Testis (tissue), 5 donors: ENCODE measurements at places on chromosomes 7 and 10. TPM values are rescaled to one million over a fixed set of nuclear protein-coding genes. Genes with fewer than 3 reads are reported as not detected.

DNA sequence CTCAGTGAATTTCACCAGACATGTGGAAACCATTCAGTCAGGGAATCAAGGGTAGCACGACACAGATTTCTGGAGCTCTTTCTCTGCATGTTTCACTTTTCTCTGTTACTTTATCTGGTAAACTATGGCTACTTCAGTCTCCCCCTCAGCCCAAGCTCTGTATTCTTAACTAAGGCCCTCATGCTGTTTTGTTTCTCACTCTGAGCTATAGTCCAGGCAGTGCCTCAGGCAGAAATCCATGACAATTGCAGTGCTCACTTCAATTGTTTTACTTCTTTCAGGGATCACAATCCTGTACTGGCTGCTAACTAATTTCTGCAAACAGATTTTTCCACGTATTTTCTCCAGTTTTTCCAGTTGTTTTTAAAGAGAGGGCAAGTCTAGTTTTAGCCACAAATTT, 1599.9 kb upstream of the LRRTM3 start:
- no peak for DNase-seq
- no peaks in the 10 kb centered on the region for H3K27me3 ChIP-seq
- H3K4me3 ChIP-seq, result no peak overlapping the region
- no peak overlapping the region for H3K27ac ChIP-seq
- no peaks in the 10 kb centered on the region for H3K4me1 ChIP-seq
- H3K36me3 ChIP-seq, result no peaks in the 10 kb centered on the region

GRCh38 chr10:127117125-127117524, 79.3 kb downstream of the INSYN2A start:
- H3K27ac ChIP-seq, result no peak overlapping the region
- peak; percentile 74 for DNase-seq
- H3K4me3 ChIP-seq, result no peak overlapping the region

- DNase-seq, result no peak
- H3K27ac ChIP-seq, result no peak overlapping the region
- H3K4me3 ChIP-seq, result no peak overlapping the region
- H3K27me3 ChIP-seq, result no peaks in the 10 kb centered on the region
These were observed 10.2 kb downstream of the PKD2L1 start for GRCh38 chr10:100319707-100320402.

- H3K4me3 ChIP-seq, result no peak within 1 kb of the TSS
- no peaks in the 10 kb centered on the region for H3K27me3 ChIP-seq
- no peak for DNase-seq
- no peaks in the 10 kb centered on the region for H3K4me1 ChIP-seq
These were observed at the start of gene PKD2L1 for GRCh38 chr10:100330079-100330478. PKD2L1 (minus strand) TSS chr10:100330228; CDS start chr10:100330103, 125 bp downstream.

DNA sequence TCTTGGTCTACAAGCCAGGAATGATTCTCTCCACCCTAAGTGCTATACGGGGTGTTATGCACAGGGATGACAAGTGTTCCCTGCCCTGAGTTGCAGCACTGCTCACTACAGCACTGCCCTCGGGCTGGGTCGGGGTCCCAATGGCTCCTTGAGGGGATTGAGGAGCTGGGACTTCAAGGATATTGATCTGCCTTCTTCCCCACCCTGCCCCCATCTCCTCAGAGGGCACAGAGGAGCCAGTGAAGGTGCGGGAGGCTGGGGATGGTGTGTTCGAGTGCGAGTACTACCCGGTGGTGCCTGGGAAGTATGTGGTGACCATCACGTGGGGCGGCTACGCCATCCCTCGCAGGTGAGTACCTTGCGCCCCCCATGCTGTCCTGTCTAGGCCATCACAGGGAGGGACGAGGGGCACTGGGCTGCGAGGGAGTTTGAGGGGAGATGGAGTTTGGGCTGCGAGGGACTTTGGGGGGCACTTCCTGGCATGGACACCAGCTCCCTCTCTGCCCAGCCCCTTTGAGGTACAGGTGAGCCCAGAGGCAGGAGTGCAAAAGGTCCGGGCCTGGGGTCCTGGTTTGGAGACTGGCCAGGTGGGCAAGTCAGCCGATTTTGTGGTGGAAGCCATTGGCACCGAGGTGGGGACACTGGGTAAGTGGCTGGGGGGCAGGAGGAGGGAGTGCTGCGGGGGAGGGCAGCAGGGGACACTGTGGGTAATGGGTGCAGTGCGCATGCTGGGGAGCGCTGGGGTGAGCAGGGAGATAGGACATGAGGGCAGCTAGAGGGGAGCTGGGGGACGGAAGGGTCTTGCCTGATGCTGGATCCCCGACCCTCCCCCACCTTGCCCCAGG, 10.3 kb downstream of the FLNC start:
- no peak for DNase-seq
- H3K27me3 ChIP-seq, result no peaks in the 10 kb centered on the region
- H3K4me3 ChIP-seq, result no peak overlapping the region
- H3K36me3 ChIP-seq, result no peaks in the 10 kb centered on the region
- no peak overlapping the region for H3K27ac ChIP-seq

- no peaks in the 10 kb centered on the region for H3K27me3 ChIP-seq
- H3K4me3 ChIP-seq, result no peak overlapping the region
- no peaks in the 10 kb centered on the region for H3K36me3 ChIP-seq
- no peak for DNase-seq
- H3K27ac ChIP-seq, result no peak overlapping the region
These were observed 56.3 kb downstream of the ASB13 start for GRCh38 chr10:5609952-5610616.

ITGB1 gene
- 189 TPM for total RNA-seq

TMEM236 gene
- total RNA-seq, result 0.43 TPM

DNA sequence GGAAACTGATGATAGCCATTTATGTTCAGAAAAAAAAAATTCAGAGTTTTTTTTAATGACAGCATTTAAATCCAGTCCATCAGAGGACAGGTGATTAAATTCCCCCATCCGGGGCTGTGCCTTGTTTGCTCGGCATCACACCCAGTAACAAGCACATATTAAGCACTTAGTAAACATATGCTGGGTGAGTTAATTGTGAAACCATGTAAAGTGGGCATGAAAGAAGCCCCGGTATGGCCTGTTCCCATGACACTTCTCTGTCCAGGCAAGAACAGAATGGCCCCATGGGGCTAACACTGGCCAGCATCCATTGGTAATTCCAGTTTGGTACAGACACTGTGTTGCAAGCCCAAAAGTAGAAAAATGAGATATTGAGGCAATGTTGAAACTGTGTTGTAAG, 220.8 kb upstream of the RNF32 start:
- no peaks in the 10 kb centered on the region for H3K4me1 ChIP-seq
- H3K36me3 ChIP-seq, result no peaks in the 10 kb centered on the region
- H3K27ac ChIP-seq, result no peak overlapping the region
- no peaks in the 10 kb centered on the region for H3K27me3 ChIP-seq
- H3K4me3 ChIP-seq, result no peak overlapping the region
